Small intestine (tissue), 16 donors: ENCODE measurements at places on chromosomes 6 and 20. TPM values are rescaled to one million over a fixed set of nuclear protein-coding genes. Genes with fewer than 3 reads are reported as not detected.

DNA sequence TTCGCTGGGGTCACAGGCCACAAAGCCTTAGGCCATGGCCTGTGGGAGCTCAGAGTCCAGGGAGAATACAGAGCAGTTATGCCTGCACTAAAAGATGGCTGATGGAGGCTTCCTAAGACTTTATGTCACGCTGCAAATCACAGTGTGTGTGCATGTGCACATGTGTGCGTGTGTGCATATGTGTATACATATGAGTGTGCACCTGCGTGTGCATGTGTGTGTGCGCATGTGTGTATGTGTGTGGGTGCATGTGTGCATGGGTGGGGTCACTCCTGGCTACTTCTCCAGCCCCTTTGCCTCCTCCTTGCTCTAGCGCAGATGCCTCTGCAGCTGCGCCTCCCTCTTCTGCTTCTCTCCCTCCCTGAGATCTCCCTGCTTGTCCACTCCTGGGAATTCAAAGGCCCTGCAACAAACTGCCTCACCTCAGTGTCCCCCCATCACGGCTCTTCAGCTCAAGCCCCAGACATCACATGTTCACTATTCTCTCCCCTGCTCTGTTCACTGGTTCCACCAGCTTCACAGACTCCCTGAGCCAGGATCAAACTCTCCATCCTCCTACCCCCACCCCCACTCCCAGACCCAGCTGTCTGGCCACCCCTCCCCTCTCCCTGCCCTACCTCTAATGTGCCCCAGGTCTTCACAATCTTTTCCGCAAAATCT, 84.4 kb upstream of the NNAT start:
- DNase-seq: no peak

DNA sequence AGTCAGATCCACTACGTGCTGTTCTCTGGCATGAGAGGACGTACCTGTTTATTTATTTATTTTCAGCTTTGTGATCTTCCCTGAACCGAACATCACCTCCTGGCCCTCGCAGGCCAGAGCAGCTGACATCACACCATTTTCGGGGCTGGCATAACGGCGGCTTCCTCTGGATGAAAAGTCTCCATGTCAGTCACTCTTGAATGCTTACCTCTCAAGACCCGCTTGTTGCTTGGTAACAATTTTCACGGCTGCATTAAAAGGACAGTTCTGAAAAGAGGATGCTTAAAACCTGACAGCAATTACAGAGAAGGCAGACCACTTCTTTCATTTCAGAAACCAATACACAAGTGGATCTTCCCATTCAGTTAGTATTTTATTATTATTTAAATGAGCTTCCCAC, 159.8 kb upstream of the CDH4 start:
- no peak for DNase-seq

DNA sequence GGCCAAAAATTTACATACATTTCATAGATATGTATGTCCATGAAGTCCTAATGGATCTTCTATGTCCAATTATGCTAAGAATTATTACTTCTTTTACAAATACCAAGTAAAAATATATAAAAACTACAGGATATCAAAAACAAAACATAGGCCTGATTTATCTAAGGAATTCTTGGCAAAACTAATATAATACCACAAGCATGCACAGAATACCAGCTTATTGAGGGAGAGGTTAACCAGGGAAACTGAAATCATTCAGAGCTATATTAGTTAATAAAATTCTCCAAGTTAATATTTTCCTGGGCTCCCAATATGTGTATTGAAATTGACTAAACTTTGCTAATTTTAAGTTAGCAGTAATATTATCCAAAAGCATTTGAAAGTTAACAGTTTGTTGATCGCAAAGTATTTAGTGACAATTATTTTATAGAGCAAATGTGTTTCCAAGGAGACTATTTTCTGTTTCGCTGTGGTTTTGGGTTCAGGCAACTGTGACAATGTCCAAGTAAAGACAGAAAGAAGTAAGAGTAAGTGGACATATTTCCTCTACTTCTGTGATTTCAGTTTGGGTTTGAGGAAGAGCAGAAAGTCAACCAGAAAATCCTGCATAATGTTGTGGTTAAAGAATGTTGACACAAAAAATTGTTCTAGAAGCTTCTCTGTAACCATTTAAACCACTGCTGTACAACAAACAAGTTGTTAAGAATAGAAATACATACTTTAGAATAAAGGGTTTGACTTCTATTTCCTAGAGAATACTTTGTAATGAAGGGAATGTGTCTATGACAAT, 167.4 kb downstream of the COL21A1 start:
- DNase-seq: no peak

GRCh38 chr6:36076178-36077063, 48.8 kb downstream of the MAPK14 start:
- no peak for DNase-seq

GRCh38 chr6:39420300-39421265, 98.1 kb upstream of the KCNK16 start:
- no peak for DNase-seq

EGFL8 gene
- polyA plus RNA-seq: 7.8 TPM
